ENCODE measurements at places on chromosomes 2 and 18.

DNA sequence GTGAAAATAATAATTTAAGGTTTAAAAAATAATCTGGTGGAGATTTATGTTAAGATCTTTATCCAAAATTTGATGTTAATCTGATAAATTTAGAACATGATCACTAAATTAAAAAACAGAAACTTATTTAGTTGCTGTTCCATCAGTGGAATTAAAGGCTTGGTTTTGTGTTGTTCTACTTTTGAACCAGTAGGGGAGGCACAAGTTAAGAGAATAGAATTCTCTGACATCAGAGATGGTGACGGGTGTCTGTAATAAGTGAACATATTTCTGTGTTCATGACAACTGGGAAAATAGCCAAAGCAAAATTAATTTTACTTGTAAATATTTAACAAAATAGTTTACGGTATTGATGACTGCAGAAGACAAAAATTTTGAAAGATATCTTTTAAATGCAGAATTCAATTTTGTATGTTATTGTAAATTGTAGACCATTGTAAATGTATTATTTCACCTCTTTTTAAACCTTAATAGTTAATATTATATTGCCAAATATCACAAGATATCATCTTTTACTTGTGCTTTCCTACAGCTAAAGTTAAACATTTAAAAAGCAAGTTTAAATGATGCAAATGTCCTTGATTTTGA lies 106.0 kb downstream of the UBR3 start:
- DNase-seq = no peak

GRCh38 chr18:26036635-26037034 lies 53.8 kb downstream of the SS18 start:
- DNase-seq = no peak

- DNase-seq = no peak
Measured at GRCh38 chr2:6297238-6297637, 568.5 kb downstream of the CMPK2 start.

- no peak for DNase-seq
Measured at GRCh38 chr2:226813148-226813701, 13.6 kb upstream of the IRS1 start.

DNA sequence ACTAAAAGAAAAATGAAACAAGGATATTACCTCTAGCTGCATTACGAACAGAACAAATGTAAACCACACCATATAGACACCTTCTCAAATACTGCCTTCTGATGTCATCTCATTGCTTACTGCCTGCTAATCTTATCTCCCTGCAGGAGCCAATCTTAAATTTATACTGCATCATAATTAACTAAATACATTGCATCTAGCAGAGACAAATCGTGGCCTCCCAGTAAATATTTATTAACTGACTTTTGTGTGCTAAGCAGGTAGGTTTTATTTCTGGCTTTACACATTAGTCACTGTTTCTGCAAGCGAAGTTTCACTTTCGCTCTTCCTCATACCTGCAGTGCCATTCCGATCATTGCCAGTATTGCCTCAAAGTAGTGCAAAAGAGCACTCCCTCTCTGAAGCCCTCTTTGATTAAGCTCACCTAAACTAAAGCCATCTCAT lies 67.5 kb downstream of the SPATS2L start:
- DNase-seq = peak; percentile 4

- DNase-seq = no peak
Measured at GRCh38 chr2:182937870-182938269, 71.4 kb upstream of the FRZB start.

Data from stimulated activated CD8-positive, alpha-beta memory T cell treated with anti-CD3 and anti-CD28 coated beads, Interleukin-12 subunit alpha, Interleukin-12 subunit beta, amount 100 ng/mL, for 1 hour (primary cell).